Mammary epithelial cell (primary cell): ENCODE measurements at places on chromosomes 5 and 9.

- no peak for DNase-seq
Measured at GRCh38 chr5:81235287-81236072, 2.4 kb downstream of the CKMT2 start.

GRCh38 chr5:44336708-44337107 is 52.5 kb downstream of the FGF10 start:
- no peak for DNase-seq

DNA sequence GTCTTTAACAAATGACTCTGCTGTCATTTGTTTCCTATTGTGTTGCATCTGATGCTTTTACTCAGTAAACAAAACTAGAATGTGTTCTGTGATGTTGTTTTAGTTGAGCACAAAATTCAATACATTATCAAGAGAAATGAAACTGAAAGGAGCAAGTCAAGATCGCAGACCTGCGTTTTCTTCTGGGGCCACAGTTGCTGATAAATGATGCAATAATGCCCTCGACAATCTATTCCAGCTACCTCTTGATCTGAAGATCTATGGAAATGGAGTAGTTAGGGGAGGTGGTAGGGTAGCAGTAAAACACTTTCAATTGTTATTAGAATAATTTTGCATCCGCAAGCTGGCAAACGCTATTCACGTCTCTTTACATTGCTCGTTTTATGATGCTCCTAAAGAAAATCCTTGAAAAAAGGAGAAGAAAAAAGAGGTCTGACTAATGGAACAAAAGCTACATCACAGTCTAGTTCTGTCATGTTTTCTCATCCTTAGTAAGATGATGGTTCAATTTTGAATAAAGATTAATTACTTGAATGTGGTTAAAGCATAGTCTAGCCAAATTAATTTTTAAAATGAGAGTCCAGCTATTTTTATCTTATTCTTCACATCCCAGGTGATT is 1.6 kb downstream of the ZNF366 start:
- no peak for DNase-seq

GRCh38 chr9:12232836-12233235 is 460.3 kb upstream of the TYRP1 start:
- DNase-seq: no peak

DNA sequence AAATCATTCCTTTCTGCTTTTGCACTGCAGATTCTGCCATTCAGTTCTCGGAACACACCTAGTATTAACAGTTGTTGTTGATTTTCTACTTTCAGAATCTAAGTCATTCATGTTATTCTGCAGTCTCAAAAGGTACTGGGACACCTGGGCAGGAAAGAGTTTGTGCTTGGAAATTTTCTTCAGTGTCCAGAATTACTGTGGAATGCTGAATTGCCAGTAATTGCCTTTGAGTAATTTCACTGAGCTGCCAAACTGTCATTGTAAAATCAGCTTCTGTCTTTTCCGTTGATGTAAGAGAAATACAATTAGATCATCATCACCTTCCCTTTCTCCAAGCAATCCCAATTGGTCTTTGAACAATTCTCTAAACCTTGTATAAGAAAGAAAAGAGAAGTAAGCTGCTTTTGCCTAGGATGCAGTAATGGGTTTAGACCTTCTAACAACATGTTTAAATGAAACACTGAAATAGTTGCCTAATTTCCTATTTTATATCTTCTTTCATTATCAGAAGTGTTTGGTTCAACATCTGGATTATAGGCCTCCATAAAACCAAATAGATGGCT is 75.7 kb upstream of the TGFBR1 start:
- no peak for DNase-seq
